Mucosa of gallbladder (tissue), 1 donor: ENCODE measurements at places on chromosomes 6 and 20. TPM values are rescaled to one million over a fixed set of nuclear protein-coding genes. Genes with fewer than 3 reads are reported as not detected.

HLA-DRA gene
- total RNA-seq, result 375 TPM

MRPS26 gene
- total RNA-seq, result 46.6 TPM

CST7 gene
- 4.3 TPM for total RNA-seq

FKBP1C gene
- total RNA-seq, result 1.1 TPM

LAMA2 gene
- total RNA-seq, result 35.3 TPM

DEFB124 gene
- total RNA-seq, result 0.81 TPM

MUC22 gene
- not detected for total RNA-seq

PI16 gene
- total RNA-seq, result 16.2 TPM

C6orf52 gene
- 0.69 TPM for total RNA-seq
